ENCODE measurements at places on chromosomes 3 and 15.

- DNase-seq: peak; percentile 44
These were observed 8.5 kb downstream of the CRBN start for GRCh38 chr3:3170998-3171397.

- DNase-seq: no peak
These were observed 27.6 kb upstream of the P2RY13 start for GRCh38 chr3:151356794-151357462.

DNA sequence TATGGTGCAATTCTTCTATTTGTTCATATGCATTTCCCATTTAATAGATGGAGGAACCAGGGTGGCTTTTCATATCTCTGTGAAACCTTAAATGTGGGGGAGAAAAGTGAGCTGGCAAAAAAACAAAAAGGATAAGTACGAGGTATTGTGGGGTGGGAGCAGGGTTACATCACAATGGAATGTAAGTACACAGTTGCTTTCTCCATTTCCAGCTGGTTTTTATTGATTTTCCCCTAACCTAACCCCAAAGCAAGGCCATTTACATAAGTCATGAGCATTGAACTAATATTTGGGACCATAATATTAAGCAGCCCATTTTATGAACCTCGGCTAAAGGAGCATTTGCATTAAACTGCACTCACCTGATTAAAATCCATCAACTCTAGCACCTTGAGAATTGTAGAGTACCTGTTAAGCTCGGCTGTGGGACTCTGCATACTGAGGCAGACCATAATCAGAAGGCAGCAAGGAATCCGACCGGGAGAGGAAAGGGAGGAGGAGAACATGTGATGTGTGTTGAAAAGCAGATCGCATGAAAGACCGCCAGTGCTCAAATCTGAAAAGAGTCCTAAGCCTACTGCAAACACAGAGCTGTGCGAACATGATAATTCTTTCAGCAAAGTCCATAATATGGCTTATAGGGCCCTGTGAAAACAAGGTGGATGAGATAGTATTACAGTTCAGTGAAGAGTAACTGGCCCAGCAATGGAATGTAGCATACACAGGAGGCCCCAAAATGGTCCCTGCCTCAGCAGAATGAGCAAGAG is 513.4 kb downstream of the FHIT start:
- no peak for DNase-seq

DNA sequence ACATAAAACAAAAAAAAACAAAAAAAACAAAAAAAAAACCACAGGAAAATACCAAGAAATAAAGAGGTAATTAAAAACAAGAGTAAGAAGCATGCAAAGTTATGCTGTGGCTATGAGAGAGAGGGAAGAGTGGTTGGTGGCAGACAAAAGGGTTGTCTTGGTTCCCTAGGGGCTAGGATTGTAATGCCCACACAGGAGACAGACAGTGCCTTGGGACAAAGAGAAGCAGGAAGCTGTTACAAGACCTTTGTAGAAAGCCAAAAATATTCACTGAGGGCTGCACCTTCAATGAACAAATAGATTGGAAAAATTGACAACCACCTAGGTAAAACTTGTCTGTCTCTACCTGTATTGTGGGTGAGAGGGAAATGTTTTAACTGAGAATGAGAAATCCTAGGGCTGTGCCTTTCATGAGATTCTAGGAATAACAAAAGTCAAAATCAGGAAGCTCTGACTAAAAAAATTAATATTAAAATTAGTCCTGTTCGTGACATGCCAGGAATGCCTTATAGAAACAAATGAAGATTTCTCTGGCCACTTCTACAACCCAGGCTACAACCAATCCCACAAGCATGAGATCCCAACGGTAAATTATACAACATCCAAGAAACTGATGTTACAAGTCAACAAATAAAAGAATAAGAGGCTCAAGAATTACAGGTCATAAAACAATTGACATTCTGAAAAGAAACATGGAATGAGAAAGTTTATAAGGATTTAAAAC is 45.0 kb upstream of the PRICKLE2 start:
- DNase-seq: no peak

DNA sequence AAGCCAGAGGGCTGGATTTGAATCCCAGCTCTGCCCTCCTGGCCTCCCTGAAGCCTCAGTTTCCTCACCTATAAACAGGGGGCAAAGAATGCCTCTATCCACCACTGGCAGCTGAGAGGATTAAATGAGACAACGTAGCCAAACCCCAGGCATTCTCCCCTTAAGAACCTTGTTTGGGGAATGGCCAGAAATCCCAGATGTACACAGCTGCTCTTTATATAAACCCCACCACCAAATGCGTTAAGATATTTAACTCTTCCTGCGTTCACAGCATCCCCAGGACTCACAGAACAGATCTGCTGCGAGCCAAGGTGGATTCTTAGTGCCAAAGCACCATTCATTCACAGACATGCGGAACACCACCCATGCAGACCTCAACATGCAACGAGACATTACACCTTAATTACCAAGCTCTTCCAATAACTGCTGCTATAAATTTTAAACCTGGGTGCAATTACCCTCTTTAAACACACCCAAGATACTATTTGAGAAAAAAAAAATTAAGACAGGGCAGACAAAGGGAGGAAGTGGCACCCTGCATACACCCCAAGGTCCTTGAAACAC is 5.2 kb downstream of the TLE3 start:
- DNase-seq: no peak
